NCI-H1092 treated with DMSO at 0.1 percent for 48 hours (cell line): ENCODE measurements at places on chromosomes 16 and 17.

DNA sequence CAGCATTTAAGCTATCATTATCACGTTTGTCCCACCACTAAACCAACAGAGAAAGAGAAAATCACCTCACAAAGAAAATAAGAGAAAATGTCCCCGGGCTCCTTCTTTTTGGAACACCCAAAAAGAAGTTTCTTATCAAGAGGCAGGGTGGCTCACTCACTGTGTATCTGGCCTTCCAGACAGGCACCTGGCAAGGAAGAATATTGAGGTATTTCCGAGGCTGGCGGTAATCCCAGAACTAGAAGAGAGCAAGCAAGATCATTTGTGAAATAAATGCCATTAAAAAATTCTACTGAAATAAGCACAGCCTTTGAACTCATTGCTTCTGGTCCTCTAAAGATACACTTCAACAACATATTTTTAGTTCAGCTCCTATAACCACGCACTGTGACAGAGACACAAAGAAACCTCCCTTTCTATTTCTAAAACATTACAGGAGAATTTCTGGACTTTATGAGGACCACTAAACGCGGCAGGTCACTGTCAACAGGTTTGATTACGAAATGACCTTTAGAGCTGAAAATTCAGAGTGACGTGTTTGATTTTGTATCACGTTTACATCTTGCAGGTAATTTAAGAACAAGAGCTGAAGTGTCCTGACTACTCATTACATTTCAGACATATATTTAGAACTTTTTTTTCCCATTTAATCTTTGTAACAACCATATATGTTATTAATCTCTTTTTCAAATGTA, 61.0 kb downstream of the WDR59 start:
- DNase-seq, result no peak

- DNase-seq, result no peak
These were observed 47.7 kb upstream of the LCMT1 start for GRCh38 chr16:25063865-25064264.

DNA sequence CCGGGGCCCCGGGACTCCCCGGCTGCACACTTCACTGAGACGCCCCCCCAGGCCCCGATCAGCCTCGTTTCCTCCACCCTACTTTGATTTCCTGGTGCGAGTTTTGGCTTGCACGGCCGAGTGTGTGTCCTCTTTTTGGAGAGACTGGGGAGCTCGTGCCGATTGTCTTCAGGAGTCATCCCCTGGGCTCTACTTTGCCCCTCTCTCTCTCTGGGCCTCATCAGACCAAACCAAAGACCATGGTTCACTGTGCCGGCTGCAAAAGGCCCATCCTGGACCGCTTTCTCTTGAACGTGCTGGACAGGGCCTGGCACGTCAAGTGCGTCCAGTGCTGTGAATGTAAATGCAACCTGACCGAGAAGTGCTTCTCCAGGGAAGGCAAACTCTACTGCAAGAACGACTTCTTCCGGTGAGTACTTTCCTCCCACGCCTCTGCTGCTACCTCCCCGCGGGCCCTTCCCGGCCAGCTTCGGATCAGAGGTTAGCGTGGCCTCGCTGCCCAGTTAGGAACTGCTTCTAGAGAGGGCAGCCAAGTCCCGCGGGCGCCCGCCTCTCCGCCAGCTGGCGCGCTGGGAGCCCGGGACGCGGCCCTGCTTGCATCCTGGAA, 787 bp downstream of the LHX1 start:
- DNase-seq, result no peak

- peak; percentile 79 for DNase-seq
These were observed 41.7 kb downstream of the SMPD3 start for GRCh38 chr16:68406458-68407152.
